ENCODE measurements at places on chromosomes 3 and 15.

- DNase-seq, result no peak
Observed at GRCh38 chr3:87873136-87873535, 185.7 kb downstream of the CGGBP1 start.

DNA sequence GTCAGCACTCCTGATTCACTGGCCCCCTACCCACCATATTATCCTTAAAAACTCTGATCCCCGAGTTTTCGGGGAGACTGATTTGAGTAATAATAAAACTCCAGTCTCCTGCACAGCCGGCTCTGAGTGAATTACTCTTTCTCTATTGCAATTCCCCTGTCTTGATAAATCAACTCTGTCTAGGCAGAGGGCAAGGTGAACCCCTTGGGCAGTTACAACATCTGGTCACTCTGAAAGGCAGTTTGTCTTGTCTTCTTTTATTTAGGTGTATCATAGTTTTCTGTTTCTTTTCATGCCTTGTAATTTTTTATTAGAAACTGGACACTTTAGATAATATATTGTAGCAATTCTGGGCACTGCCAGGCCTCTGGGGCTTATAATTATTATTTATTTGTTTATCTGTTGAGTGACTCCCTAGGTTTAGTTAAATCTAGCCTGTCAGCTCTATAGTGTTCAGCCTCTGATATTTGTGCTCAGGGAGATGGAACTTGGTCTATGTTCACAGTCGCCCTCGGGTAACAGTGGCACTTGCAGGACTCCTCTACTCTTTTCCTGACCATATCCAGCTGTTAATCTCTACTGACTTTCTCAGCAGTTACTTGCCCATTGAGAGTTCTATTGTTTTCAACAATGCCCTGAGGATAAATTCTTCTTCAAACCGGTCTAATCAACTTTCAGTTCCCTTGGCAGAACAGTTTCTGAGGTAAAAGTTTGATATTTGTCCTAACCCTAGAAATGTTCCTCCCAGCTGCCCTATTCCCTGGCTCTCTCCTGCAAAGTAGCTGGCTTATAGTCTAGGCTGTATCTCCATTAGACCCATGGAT lies 15.5 kb upstream of the PLAAT1 start:
- peak; percentile 12 for DNase-seq

DNA sequence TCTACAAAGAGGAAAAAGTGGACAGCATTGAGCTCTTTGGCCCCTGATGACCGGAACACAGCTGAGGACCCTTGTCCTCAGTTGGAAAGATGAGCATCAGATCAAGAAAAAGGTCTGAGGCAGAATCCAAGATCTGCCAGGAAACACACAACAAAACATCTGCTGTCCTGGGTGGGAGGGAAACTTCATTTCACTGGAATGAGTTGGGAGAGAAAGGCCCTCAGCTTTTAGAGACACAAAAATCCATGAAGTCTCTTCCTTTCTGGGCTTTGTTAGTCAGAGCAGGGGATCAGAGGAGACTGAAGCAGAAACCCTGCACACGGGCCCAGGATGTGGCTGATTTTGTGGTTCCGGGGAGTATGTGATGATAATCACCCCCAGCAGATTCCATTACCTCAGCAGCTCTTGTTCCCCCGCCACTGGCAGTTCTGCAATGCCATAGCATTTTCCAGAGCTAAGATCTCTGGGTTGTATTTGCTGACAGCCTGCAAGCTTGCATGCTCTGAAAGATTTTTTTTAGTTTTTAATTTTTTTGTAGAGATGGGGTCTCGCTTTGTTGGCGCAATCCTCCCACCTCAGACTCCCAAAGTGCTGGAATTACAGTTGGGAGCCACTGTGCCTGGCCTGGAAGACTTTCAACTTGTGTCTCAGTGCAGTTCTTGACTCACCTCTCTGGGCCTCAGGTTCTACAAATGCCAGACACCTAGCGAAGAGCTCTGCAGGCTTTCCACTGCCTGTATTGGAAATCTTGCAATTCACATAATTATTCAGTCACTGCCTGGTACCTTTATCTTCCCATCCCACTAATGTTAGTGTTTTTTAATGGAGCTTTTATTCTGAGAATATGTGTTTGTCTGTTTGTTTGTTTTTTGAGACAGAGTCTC lies 5.8 kb upstream of the TATDN2 start:
- no peak for DNase-seq

- no peak for DNase-seq
Observed at GRCh38 chr3:46187876-46188275, 20.2 kb downstream of the CCR1 start.

GRCh38 chr3:10758304-10759037 lies 57.6 kb upstream of the SLC6A11 start:
- DNase-seq, result peak; percentile 70

DNA sequence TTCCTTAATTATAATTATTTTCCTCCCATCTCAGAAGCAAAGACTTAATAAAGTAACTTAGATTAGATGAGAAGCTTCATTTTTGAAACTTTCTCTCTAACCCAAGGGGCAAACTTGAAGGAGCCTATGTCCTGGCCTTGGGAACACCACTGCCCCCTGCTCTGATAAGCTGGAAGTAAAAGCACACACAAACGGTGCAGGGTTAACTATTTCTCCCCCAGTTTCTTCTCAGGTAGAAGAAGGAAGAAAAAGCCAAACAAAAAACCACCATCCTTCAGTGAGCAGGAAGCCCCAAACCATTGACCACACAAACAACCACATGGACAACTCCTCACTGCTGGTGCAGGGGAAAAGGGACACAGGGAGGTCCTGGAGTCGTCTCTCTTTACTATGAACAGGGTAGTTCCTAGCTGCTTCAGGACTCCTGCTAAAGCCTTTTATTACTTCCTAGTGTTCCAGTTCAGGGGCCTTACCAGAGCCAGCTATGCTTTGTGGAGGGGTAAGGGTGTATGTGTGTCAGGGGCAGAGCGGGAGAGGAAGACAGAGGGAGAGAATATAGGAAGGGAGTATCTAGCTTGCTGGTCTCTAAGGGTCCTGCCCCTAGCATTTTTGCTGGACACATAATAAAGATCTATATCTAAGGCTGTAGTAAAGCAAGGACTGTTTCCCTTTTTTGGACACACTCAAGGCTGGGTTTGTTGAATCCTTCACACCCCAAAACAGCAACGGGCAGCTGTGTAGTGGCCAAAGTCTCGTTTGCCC lies 94.0 kb upstream of the UMPS start:
- DNase-seq, result no peak

DNA sequence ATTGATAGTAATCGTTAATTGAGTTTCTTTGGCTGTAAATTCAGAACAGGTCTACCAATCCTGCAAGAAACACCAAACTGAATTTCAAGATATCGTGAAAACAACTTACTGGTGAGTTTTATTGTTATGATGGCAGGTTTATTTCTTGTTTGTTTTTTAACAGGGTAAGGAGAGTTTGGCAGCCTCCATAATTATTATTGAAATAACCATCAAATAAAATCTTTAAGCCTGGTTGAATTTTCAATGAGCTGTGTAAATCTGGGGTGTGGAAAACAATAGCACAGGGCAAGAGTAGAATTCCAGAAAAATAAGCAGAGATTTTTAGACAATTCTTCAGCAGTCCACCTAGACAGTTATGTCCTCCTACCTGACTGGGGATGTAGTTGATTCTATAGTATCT lies 196.5 kb downstream of the MECOM start:
- DNase-seq, result peak; percentile 27

DNA sequence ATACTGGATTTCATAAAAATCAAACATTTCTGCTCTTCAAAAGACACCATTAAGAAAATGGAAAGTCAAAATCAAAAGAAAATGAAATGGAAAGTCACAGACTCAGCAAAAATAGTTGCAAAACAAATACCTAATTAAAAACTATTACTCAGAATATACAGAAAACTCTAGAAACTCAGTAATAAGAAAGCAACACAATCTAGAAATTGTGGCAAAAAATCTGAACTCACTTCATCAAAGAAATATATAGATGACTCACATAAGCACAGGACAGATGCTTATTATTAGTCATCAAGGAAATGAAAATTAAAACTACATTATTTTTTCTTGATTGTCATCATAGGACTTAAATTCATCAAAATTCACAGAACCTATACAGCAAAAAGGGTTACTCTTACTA lies 430.0 kb downstream of the SHQ1 start:
- DNase-seq, result no peak

- no peak for DNase-seq
Observed at GRCh38 chr3:172622916-172623700, 87.8 kb downstream of the NCEH1 start.

GRCh38 chr15:100531204-100531603 lies 2.5 kb upstream of the CERS3 start:
- no peak for DNase-seq

GRCh38 chr15:77657634-77658238 lies 25.0 kb upstream of the LINGO1 start:
- no peak for DNase-seq

DNA sequence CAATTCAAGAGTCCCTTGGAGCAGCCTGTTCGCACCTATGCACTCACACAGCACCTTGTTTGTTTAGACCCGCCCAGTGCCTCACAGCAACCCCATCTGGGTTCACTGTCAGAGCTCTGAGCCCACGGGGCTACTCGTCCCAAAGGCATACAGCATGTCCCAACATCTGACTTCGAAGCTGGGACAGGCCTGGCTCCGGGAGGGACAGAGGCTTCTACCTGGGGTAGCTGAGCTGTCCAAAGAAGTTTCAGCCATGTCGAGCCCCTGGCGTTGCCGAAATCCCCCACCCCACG lies 28.6 kb upstream of the CYP11A1 start:
- no peak for DNase-seq

GRCh38 chr15:78243491-78243941 lies 9.2 kb upstream of the ACSBG1 start:
- no peak for DNase-seq

GRCh38 chr15:62850791-62851291 lies 191.7 kb upstream of the TPM1 start:
- DNase-seq, result no peak

GRCh38 chr3:106610362-106610959 lies 741.6 kb upstream of the CBLB start:
- no peak for DNase-seq

GRCh38 chr3:142853270-142854168 lies 35.4 kb downstream of the PCOLCE2 start:
- no peak for DNase-seq

DNA sequence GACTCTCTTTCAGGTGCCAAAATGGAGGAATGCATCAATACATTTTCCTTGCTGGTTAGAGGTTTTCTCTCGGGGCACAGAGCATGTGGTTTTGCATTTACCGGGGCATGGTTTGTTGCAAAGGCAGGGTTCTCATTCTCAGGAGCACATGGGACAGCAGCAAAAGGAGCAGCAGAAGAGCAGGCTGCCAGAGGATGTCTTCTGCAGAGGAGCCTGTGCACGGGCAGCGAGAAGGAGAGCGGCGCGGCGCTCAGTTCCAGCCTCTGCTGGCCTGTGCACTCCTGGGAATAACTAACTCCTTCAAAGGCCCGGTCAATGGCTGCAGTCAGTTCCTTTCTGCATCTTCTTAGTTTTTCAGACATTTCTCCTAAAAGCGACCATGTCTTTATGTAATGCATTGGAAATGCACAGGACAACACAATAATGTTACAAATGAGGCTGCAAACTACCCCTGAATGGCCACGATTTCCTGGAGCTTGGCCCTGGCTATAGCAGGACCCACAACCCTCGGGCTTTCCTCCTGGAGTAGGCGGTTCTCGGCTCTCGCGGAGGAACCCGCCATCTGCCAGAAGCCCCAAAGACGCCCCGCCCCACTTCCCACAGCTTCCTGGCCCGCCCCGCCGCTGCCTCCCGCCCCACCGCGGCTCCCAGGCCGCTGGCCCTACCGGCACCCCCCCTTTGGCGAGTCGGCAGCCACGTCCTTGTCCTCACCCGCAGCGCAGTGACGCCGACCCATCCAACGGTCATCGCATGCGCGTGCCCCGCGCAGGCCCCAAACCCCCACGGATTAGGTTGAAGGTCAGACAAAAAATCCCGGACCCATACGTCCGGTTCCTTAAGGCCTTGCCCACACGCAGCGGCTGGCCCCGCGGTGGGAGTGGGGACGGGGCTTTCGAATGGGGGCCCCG lies at the start of gene C3orf62:
Gene C3orf62 (minus strand): TSS at position 758 of the 908 bp plus-strand sequence. CDS start 360 bp downstream, at position 398.
- DNase-seq, result no peak

GRCh38 chr15:93830221-93831080 lies 400.9 kb upstream of the MCTP2 start:
- no peak for DNase-seq

GRCh38 chr3:100650651-100651619 lies 41.5 kb downstream of the ADGRG7 start:
- DNase-seq, result no peak

GRCh38 chr3:184524981-184525336 lies 36.6 kb upstream of the EPHB3 start:
- no peak for DNase-seq

GRCh38 chr3:124847051-124847450 lies 40.1 kb downstream of the ITGB5 start:
- DNase-seq, result no peak

DNA sequence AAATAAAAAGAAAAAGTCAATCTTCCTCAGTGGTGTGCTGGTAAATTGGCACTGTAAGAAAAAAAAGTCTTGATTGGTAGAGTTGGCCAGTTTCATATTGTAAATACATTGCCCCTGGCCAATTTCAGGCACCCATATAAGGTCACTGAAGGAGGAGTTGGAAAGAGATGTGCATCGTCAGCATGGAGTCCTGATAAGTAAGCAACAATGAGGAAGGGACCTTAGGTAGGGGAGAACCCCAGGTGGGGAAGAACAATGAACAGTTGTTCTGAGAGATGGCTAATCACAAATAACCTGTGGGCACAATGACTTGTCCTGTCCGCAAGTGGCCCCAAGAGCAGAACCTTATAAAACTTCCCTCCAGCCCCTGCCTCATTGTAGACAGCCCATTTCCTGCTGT lies 8.6 kb upstream of the CYP8B1 start:
- no peak for DNase-seq

DNA sequence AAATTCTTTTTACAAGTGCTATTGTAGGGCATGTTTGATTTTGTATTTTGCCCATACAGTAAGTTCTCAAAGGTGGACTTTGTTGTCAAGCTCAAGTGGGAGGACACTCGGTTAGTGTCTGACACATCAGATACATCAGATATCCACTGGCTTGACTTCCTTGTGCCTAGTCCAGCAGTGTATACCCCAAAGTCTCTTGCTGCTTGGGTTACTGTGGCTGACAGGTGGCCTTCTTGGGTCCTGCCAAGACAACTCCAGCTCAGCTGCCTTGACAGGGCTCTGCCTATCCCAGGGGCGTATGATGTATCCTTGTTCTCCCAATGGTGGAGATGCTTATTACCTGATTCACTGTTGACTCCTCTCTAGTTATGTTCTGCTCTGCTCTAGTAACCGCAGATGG lies 214.9 kb downstream of the CBLB start:
- DNase-seq, result no peak

- peak; percentile 89 for DNase-seq
Observed at GRCh38 chr15:93165734-93166470, 76.9 kb upstream of the RGMA start.

DNA sequence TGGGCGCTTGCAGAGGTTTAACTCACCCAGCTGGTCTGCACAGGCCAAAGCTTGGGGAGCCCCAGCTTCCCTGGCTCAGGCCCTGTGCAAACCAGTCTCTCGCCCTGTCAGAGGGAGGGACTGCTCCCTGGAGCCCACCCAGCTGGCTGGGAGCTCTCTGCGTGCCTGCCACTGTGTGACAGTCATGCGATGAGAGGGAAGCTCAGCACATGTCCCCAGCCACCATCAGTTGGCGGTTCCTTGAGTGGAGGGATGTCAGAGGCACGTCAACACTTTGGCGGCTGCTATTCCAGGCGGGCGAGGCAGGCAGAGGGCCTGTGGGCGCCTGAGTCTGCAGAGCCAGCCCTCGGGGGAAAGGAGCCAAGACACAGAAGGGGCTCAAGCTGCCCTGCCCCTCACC lies 324.6 kb downstream of the UACA start:
- DNase-seq, result no peak

- DNase-seq, result no peak
Observed at GRCh38 chr3:197600796-197601565, 45.2 kb upstream of the BDH1 start.

GRCh38 chr3:158539414-158540014 lies 31.5 kb upstream of the MLF1 start:
- DNase-seq, result peak; percentile 51

All from NCI-H1417 (cell line).